GM06990 (cell line): ENCODE measurements at places on chromosomes 6 and 20.
A peak's percentile ranks its signal among the peaks of the same experiment; 100 is the strongest.

- DNase-seq = peak; percentile 12
Measured at GRCh38 chr6:83962582-83962981, 71.0 kb upstream of the MRAP2 start.

DNA sequence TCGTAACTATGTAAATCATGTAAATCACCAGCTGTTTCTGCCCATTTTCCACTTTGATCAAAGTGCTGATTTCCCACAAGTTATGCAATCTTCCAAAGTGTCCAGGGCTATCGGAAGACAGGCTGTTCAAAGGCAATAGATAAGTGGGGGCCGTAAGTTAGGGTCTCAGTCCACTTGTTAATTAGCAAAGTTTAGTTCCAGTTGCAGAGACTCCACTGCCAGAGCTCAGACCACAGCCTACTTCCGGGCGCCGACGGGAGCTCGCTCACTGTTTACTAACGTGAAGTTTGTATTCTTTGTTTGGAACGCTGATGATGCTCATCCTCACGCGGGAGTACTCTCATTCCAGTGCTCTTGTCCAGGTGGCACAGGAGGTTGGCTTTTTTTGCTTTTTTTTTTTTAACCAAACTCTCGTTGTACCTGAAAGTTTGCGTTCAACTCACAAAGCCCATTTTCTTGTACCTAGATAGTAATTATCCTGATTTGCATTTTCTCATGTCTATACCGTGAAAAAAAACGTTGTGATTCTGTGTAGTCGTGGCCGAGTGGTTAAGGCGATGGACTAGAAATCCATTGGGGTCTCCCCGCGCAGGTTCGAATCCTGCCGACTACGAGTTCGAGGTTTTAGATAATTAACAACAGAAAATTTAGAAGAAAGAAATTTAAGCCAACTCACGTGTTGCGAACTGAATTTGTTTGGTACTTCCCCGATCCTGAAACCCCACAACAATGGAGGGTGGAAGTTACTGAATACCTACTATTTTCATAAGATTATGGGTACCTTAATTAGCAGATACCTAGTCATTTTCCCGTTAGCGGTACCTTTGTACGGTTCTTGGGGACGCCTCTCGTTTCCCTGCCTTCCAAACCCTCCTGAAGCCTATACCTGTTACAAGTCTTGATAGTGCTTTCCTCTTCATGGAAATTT is 29.9 kb upstream of the ZNF184 start:
- DNase-seq = peak; percentile 69

DNA sequence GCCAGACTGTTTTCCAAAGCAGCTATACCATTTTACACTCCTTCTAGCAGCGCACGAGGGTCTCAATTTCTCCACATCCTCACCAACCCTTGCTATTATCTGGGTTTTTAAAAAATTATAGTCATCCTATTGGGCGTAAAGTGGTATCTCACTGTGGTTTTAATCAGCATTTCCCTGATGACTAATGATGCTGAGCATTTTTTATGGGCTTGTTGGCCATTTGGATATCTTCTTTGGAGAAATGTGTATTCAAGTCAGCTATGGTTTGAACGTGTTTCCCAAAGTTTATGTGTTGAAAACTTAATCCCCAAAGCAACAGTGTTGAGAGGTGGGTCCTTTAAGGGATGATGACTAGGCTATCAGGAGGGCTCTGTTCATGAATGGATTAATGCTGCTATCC is 6.7 kb downstream of the MCUR1 start:
- DNase-seq = no peak

GRCh38 chr6:149212206-149212605 is 105.3 kb upstream of the TAB2 start:
- DNase-seq = no peak

- no peak for DNase-seq
Measured at GRCh38 chr6:77466055-77466450, 2.8 kb upstream of the HTR1B start.

DNA sequence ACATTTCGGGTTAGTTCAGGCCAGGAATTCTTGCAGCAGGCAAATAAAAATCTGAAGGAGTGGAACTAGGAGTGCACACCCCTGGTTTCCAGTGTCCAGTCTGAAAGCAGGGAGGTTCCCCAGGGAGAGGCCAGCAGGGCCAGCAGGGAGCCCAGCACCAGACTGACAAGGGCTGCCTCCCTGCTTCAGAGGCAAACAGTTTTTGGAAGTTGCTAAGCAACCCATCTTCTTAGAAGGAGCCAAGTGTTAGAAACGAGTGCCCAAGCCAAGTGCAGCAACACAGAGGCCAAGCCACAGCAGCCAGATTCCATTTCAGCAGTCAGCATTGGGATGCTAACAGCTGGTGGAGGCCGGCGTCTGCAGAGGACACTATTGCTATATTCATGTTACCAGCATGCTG is 179.1 kb downstream of the SYNDIG1 start:
- no peak for DNase-seq

GRCh38 chr6:159399751-159400221 is 230.6 kb downstream of the FNDC1 start:
- DNase-seq = no peak

DNA sequence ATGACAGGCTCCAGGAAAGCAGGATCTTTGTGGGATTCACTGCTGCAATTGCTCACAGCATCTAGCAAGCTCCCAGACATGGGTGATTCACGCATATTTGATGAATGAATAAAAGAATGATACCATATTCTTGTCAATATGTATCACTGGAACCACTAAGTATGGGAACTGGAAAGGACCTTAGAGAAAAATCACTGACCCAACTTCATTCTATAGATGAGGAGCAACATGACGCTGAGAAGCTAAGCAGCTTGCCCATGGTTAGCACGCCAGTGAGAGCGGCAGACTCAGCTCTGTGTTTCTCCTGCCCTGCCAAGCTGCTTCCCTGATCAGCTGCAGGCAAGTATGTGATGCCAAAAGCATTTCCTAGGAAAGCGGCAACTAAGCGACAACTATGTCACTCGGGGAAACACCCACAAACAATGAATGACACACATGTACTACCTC is 66.8 kb downstream of the PPP1R3G start:
- DNase-seq = no peak

DNA sequence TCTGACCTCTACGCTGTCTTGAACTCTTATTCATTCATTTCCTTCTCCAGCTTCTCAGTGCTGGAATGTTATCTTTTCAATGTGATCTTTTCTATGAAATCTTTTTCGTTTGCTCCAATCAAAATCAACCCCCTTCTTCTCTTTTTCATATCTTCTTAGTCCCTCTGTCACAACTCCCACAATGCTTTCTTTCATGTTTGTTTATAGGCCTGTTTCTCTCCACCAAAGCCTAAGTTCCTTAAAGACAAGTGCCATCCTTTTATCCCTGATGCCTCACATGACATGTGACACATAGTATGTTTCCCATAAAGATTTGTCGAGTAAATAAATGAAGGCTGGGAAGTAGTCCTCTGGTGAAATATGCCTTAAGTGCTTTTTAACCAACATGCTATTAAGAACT is 38.1 kb downstream of the CRYBG1 start:
- no peak for DNase-seq

GRCh38 chr6:122736616-122737015 is 42.9 kb upstream of the FABP7 start:
- no peak for DNase-seq

GRCh38 chr20:11716945-11717248 is 200.8 kb upstream of the BTBD3 start:
- DNase-seq = no peak

DNA sequence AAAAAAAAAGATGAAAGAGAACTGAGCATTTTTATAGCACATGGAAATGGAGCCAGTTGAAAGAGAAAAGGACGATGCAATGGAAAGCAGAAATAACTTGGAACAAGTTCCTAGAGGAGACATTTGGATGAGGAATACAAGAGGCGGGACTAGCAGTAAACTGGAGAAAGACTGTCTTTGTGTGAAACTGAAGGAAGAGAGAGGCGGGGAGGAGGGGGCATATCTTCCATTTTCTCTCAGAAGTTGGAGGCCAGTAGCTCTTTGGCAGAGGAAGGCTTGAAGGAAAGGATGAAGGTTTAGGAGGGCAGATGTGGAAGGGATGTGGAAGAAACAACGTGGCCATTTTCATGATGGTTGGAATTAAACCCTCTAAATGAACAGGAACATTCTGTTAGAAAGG is 33.0 kb upstream of the ADGRF1 start:
- no peak for DNase-seq

DNA sequence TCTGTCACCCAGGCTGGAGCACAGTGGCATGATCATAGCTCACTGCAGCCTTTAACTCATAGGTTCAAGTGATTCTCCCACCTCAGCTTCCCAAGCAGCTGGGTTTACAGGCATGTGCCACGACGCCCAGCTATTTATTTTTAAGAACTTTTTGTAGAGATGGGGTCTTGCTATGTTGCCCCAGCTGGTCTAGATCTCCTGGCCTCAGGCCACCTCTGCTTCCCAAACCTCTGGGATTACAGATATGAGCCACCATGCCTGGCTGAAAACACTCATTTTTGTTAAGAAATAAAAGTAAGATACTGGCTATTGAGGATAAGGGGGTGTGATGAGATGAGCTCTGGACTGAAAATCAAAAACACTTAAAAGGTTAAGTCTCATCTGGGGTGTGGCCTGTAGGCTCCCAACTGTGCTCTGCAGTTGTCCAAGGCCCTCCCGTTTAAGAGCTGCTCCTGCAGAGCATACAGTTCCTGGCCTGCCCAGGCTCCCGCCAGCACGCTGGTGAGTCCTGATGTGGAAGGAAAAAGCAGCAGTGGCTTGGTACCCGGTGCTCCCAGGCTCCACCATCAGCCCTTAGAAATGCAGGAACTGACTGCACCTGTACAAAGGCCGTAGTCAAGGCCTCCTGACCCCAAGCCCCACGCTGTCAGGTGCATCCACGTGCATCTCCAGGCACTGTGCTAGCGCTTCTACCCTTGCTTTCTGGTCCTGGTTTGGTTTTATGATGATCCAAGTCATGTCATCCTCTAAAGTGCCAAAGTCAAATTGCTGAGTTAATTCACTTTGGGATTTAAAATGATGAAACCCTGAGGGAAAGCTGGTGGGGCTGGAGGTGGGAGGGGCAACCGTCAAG is 111.5 kb downstream of the TMEM242 start:
- DNase-seq = no peak

- DNase-seq = no peak
Measured at GRCh38 chr6:32679492-32679891, 13.0 kb upstream of the HLA-DQB1 start.

GRCh38 chr6:134105940-134106339 is 53.5 kb upstream of the SLC2A12 start:
- no peak for DNase-seq

GRCh38 chr20:46347841-46348803 is 39.8 kb upstream of the CDH22 start:
- no peak for DNase-seq

DNA sequence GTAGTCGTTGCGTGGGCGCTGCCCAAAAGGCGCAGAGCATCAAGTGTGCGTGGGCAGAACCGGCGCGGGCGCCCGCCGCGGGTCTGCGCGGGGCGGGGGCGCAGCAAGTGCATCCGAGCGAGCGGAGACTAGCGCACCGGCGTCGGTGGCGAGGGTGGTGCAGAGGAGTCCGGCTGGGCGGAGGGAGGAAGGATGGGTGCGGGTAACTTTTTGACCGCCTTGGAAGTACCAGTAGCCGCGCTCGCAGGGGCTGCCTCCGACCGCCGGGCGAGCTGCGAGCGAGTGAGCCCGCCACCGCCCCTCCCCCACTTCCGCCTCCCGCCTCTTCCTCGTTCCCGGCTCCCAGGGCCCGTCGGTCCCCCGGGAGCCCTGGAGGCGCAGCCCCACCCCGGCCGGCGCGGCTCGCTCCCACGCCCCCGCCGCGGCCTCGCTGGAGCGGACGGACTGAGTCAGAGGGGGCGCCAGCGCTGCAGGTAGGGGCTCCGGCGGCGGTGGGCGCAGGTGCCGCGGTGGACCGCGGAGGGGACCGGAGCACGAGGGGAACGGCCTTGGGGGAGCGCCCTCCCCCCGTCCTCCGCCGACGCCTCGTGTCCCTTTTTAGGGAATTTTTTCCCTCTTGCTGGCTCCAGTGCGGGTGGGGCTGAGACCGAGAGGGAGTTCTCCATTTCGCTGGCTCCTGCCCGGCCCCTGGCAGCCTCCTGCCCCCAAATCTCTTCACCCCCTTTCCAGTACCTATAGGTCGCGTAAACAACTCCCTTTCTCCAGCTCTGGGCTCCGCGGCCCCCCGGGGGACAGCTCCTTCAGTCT is 1.6 kb upstream of the DBNDD2 start:
- DNase-seq = no peak

DNA sequence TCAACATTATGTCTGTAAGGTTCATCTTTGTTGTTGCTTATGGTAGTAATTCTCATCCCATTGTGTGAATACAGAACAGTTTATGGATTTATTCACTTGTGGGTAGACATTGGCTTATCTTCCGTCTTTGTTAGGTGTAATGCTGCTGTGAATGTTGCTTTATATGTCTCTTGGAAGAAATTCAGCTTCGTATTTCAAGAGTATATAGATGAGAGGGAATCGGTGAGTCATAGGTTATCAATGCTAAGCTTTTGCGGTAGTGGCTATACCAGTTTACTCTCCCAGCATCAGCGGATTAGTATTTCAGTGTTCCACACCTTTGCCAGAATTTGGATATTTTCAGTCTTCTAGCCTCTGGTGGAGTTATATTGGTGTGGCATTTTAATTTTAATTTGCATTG is 77.8 kb downstream of the ZFAND3 start:
- no peak for DNase-seq

DNA sequence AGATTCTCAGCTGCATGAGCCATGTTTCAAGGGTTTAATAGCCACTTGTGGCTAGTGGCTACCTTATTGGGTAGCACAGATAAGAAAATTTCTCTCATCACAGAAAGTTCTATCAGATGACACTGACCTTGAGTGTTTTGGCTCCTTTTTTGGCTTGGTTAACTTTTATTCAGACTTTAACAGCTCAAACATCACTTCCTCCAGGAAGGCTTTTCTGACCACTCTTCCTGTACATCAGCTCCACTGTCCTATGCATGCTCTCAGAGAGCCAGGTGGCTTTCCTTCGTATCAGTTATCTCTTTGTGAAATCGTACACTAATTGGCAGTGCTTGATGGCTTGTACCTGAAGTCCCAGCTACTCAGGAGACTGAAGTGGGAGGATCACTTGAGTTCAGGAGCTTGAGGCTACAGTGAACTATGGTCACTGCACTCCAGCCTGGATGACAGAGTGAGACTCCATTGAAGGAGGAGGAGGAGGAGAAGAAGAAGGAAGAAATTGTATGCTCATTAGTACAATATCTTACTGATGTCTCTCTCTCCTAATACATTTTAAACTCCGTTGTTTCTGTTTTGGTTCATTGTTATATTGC is 10.7 kb downstream of the MAFB start:
- DNase-seq = no peak

GRCh38 chr6:11814106-11814505 is 35.5 kb upstream of the ADTRP start:
- no peak for DNase-seq
